GM12878 (cell line): ENCODE measurements at places on chromosomes 7 and 10. TPM values are rescaled to one million over a fixed set of nuclear protein-coding genes. Genes with fewer than 3 reads are reported as not detected.

CAMK2B gene
- polyA plus RNA-seq = 0.26 TPM in 1 of 2 replicates, not detected in the other

NPC1L1 gene
- not detected in 2 replicates for polyA plus RNA-seq

BMI1 gene
- 18.4 and 19.5 TPM in 2 replicates for polyA plus RNA-seq

FAM131B gene
- polyA plus RNA-seq = not detected in 2 replicates

DNA sequence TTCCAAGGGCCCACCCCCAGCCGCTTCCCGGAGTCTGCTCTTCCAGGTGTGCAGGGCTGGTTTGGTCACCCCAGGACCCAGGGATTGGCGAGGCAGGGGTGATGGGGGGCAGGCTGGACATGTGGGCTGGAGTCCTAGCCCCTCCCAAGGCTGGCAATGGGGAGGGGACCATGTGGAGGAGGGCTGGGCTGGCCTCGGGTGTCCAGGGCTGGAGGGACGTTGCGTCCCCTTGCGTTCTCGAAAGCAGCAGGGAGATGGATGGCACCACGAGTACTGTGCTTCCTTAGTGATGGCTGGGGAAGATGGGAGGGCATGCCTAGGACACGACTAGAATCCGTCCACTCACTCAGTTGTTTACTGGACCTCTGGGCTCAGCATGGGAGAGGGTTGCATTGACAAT is 532.5 kb upstream of the FOXK1 start:
- no peak for DNase-seq

DNA sequence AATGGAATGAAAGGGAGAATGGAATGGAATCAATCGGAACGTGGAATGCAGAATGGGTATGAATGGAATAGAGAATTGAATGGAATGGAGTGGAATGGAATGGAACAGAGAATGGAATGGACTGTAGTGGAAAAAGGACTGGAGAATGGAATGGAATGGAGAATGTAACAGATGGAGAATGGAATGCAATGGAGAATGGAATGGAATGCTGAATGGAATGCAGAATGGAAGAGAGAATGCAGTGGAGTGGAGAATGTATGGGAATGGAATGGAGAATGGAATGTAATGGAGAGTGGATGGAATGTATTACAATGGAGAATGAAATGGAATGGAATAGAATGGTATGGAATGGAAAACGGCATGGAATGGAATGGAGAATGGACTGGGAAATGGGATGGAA is 96.9 kb downstream of the NSUN6 start:
- DNase-seq = no peak
